ENCODE measurements at places on chromosomes 2 and 18.
A peak's percentile ranks its signal among the peaks of the same experiment; 100 is the strongest.

- no peak for DNase-seq
These were observed 88.7 kb downstream of the NEDD4L start for GRCh38 chr18:58132595-58133261.

DNA sequence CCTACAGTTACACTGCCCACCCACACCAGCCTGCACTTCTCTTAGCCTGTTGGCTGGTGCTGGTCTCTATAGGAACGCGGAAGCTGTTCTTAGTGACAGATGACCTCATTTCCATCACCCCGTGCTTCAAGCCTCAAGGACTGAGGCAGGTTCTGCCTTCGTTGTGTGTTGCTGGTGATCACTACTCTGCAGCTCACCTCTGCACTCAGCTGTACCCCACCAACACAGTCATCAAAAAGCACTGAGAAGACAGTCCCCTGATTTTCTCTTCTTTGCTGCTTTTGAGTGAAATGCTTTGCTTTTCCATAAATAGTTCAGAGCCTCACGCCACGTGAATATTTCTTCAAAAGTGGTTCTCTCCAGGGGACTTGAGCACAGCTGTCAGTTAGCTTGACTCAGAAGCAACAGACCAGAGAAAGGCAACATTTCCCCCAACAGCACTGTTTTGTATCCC lies 225.7 kb upstream of the CCDC150 start:
- DNase-seq, result no peak

DNA sequence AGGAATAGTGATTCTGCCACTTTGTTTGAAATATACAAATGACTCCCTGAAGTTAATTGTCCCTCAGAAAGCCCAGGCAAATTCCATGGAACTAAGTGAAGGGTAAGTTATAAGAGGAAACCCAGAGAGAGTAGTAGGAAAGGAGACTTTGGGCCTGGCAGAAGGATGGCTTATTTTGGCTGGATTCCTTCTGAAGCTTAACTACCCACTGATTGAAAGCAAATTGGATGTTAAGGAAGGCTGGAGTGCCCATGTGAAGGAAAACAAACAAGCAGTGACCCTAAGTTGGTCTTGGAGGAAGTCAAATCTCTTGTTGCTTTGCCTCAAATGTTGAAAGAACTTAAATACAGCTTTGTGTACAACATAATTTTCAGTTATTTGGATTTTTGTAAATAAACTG lies 1106.4 kb upstream of the ZEB2 start:
- no peak for DNase-seq

- DNase-seq, result no peak
These were observed 921.1 kb downstream of the SOCS6 start for GRCh38 chr18:71209944-71210343.

DNA sequence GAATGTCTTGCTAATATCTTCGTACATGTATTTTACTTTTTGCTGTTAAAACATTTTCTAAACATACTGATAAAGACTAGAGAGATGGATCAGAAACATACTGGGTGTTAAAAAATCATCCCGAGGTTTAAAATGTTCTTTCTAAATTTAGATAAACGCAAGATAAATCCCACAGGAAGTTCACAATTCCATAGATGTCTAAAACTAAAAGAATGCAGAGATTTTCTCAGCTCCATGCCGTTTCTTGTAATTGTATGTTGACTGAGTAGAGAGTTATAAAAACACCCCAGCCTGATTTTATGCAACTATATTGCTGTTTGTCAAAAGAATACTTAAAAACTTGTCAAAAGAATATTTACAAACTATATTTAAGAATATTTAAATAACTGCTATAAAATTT lies 455.7 kb downstream of the ARHGAP15 start:
- no peak for DNase-seq

GRCh38 chr18:56321470-56321869 lies 316.9 kb downstream of the TXNL1 start:
- peak; percentile 18 for DNase-seq

DNA sequence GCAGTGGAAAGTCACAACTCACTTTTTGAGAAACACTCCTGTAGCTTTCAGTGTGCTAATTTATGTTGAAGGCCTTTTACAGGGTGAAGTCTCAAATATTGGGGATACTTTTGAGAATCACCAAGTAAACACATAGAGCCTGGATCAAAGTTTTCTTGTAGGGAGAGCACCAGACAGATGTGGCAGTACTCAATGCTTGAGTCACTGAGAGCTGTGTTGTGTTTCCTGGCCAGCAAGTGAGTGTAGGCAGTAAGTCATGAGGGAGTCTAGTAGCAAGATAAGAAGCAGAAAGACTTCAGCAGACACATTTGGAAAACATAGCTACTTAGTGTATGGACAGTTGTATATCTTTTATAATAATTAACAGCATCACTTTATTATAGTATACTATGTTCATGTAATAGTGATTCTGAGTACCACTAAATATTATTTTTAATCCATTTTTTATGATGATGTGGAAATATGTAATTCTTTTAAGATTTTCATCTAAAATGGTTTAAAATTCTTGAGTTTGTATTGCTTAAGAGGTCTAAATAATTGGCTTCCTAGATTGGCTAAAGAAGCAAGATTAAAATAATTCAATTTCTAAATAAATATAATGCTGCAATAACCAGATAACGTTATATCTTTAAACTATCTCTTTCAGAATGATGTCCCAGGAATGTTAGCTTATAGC lies 12.8 kb downstream of the PSMD1 start:
- no peak for DNase-seq

- no peak for DNase-seq
These were observed 44.2 kb upstream of the ARL5A start for GRCh38 chr2:151872463-151872862.

- DNase-seq, result no peak
These were observed 320.1 kb downstream of the LRRTM1 start for GRCh38 chr2:79984476-79984875.

All from colonic mucosa (tissue), 4 donors.